ENCODE measurements at places on chromosomes 6 and 20.
A peak's percentile ranks its signal among the peaks of the same experiment; 100 is the strongest.

DNA sequence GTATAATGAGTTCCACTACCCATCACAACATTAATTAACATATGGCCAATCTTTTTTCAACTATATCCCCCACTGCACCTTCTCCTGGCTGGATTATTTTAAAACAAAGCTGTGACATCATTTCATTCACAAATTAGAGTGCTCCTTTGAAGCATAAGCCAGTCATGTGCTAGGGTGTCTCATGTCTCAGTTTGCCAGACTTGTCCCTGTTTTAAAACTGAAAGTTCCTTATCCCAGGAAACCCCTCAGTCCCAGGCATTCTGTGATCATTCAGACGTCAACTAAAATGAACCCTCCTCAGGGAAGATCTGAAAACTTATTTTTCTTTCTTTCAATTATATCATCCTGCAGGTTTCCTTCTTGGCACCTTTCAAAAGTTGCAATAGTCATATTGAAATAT is 29.3 kb upstream of the LOC128125822 start:
- no peak for DNase-seq

GRCh38 chr20:19003366-19004336 is 190.1 kb downstream of the SCP2D1 start:
- no peak for DNase-seq

GRCh38 chr6:40165036-40165709 is 230.9 kb upstream of the MOCS1 start:
- no peak for DNase-seq

GRCh38 chr6:74991573-74992332 is 214.1 kb downstream of the COL12A1 start:
- no peak for DNase-seq

DNA sequence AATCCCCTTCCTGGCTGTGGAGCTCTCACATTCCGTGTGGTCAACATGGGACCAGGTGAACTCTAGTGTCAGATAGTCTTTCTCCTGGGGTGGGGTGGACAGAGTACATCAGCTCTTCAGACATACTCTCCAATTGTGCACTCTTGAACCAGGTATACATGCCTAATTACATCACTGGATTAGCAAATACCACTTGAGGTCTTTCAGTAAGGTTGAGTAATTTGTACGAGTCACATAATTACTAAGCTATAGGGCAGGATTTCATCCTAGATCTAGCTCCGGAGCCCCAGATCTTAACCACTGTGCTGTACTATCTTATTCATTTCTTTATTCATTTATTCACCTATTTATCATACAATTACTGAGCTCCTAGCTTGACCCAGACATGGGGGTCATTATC is 821.3 kb downstream of the TFAP2A start:
- DNase-seq = no peak

GRCh38 chr6:25661129-25661779 is 9.2 kb downstream of the SCGN start:
- no peak for DNase-seq

DNA sequence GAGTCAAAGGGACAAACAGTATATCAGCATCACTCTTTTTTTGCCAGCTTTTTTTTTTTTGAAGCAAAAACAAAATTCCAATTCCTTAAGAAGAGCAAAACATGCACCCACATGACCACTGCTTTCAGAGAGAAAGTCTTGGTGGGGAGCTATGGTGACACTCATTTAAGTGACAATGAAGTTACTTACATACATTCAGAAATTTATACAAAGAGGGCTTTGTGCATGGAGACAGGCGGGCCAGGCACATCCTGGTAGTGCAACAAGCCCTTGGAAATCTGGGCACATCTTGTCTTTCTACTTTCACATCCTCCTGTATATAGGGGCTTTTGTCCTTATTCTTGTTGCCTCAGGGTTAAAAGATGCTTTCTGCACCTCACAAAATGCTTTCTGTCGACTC is 55.9 kb downstream of the IL22RA2 start:
- DNase-seq = no peak

DNA sequence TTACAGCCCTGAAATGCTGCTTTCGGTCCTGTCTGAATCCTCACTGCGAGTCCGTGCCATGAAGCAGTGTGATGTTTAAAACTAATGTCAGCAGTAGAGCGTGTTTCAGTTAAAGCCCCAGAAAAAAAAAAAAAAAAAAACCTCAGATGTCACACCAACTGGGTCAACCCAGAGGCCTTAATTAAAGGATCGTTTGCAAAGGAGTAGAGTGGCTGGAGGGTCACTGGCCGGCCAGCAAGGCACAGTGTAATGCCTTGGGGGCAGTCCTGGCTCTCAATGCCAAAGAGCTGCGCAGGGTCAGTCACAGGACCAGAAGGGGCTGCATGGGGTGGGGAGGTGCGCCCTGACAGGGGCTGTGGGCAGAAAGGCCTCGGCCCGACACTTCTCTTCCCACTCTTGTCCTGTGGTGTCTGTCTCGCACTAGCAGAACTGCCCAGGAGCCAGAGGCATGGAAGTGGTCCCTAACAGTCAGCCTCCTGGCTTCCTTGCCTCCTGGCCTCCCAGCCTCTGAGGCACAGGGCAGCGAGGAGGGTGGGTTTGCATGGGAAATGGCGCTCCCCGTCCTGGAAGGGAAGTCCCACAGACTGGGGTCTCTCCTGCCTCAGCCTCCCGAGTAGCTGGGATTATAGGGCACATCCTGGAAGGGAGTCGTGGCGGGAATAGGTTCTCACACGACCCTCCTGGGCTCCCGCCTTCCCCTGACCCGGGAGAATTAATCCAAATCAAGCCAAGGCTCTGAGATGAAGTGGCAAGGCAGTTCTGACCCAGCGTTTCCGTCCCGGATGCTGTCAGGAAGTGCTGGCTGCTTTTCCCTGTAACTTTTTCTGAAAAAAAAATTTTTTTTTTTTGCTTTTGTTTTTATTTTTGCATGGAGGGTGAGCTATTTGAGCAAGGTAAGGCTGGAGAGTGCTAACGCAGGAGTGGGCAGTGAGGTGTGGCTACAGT is 53.7 kb upstream of the MPC1 start:
- DNase-seq = no peak

- DNase-seq = no peak
Observed at GRCh38 chr6:28105245-28105639, 19.2 kb upstream of the ZSCAN16 start.

- no peak for DNase-seq
Observed at GRCh38 chr20:760751-761417, 7.4 kb downstream of the SLC52A3 start.

DNA sequence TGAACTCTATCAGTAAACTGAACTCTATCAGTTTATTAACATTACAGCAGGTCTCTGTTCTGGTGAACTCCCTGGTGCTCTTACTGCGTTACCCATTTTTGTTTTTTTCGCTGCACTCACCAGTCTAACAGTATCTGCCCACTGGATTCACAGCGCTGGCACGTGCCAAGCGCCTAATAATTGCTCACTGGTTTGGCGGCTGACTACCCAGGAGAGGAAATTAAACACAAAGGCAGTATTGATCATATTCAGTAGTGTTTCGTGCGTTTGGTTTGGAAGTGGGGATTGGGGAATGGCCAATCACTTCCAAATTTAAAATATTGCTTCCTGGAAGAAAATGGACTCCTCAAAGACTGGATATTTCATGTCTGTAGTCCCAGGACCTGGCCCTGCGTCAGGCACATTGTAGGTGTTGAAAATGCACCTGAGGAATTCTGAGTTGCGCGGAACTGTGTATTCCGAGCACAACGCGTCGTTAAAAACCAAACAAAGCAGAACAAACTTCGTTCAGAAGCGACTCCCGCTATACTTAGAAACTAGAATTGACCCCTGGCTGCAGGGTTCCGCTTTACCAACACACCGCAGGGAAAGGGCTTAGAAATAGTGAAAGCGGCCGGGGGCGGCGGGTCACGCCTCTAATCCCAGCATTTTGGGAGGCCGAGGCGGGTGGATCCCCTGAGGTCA is 1.1 kb upstream of the RPS12 start:
- DNase-seq = peak; percentile 20

GRCh38 chr6:169881976-169882375 is 130.6 kb downstream of the ERMARD start:
- DNase-seq = no peak

- DNase-seq = peak; percentile 28
Observed at GRCh38 chr6:7909323-7910276, 988 bp downstream of the TXNDC5 start.

- peak; percentile 30 for DNase-seq
Observed at GRCh38 chr6:42929821-42930360, 611 bp downstream of the CNPY3 start.

DNA sequence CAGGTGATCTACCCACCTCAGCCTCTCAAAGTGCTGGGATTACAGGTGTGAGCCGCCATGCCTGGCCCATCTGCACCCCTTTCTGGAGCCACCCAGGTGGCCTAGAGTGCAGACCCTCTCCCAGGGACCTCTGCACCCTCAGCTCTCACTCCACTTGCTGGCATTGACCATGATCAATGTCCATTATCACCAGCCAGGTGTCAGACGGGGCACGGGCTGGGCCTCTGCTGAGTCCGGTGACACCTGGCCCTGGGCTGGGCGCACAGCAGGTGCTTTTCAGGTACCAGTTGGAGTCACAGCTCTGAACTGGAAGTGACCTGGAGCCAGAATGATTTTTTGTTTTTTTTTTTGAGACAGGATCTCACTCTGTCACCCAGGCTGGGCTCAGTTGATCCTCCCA is 91.8 kb upstream of the PMEPA1 start:
- DNase-seq = no peak

GRCh38 chr6:129248946-129249345 is 366.0 kb downstream of the LAMA2 start:
- DNase-seq = no peak

DNA sequence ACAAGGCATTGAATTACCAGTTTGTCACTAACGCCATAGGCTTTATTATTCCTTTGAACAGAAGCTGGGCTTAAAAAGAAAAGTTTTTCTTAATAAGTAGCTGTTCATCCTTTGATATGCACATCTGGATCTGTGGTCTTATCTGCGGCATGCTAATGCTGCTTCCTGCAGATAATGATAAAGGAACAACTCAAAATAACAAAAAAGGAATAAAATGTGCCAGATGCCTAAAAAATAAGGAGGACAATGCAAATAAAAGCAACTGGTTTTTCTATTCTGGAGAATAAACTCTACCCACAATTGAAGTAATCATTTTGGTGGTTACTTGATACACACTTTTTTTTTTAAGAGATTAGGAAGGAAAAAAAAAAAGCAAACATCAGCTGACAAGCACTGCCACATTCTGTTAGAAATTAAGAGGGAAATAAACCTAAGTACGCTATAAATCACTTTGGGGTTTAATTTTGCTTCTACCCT is 156.8 kb upstream of the SALL4 start:
- no peak for DNase-seq

GRCh38 chr20:561437-562231 is 18.0 kb upstream of the CSNK2A1 start:
- DNase-seq = peak; percentile 14

- no peak for DNase-seq
Observed at GRCh38 chr6:18323935-18324705, 59.8 kb upstream of the DEK start.

DNA sequence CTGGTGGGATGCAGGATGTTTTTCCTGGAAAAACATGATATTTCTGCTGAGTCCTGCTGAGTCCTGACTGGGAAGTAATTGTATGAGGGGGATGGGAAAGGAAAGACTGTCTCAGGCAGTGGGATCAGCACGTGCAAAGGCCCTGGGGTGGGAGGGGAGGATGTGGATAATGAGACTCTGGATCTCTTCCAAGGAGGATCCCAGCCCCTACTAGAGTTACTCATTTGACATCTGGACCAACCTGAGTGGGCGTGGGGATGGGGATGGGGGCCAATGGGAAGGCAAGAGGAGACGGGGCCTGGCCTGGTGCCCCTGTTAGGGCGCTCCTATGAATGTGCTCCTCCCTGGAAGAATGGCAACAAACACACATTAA is 73.0 kb downstream of the CD40 start:
- DNase-seq = no peak

DNA sequence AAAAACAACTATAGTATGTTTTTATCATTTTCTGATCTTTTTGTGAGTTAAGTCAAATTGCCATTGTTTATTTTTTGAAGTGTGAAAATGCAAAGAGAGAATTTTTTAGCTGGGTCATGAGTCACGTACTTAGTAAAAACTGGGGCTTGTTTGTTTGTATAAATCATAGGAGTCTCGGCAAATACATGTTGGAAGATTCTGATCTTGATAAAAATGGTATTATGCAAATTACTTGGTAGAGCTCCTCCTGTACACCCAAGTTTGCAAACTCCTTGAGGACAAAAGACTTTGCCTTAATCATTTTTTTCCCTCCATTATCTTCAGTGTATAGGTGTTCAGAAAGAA is 25.8 kb downstream of the TBPL1 start:
- no peak for DNase-seq

DNA sequence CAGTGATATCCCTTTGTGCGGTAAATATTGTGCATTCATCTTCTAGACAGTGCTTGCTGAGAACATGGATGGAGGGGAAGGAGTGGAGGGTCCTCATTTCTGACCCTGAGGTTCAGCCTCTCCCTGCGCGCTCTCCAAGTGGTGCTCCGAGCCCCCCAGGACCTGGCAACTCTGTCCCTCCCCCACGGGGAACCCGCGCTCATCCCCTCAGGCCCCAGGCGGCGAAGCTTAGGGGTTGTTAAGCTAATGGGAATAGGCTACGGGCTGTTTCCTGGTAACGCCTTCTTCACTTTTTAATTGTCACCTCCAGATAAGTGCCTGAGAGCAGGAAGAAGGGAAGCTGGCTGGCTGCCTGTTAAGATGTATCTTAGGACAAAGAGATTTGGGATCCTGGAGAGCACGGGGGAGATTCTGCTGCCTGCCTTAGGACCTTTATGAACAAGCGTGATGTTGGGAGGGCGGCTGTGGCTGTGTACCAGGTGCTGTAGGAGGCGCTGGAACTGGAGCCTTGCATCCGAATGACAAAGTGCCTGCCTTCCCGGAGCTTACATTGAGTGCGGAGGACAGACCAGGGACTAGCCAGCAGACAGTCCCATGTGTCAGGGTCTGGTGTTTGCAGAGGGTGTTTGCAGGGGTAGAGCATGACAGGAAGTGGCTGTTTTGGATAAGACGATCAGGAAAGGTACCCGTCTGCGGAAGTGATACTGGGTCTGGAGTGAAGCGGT is 11.7 kb downstream of the TSHZ2 start:
- no peak for DNase-seq

GRCh38 chr6:178119-178518 is 114.2 kb upstream of the DUSP22 start:
- no peak for DNase-seq

DNA sequence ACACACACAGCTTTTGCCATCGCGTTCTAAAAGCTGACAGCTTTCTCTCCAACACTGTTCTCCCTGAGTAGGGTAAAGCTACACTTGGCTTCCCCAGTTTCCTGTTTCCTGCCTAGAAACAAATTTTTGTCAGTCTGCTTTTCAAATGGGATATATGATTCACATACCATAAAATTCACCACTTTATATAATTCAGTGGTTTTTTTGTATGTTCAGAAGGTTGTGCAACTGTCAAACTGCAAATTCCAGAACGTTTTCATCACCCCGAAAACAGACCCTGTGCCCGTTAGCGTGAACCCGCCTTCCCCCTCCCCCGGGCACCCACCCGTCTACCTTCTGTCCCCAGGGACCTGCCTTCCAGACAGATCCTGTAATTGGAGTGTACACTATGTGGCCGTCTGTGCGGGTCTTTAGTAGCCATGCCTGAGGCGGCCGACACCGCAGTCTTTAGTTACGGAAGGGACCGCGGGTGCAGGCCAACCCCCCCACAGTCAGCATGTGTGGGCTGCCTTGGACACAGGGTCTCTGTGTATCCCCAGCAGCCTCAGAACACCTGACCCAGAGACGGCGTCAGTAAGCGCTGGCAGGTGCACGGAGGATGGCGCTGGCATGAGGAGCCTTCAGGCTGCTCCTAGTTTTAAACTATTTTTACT is 16.6 kb downstream of the HRH3 start:
- DNase-seq = no peak

GRCh38 chr6:3961581-3962215 is 112.5 kb downstream of the FAM50B start:
- DNase-seq = no peak

GRCh38 chr20:35721621-35722020 is 20.4 kb downstream of the RBM39 start:
- DNase-seq = no peak
